Body of pancreas (tissue), 4 donors: ENCODE measurements at places on chromosomes 1 and 21. TPM values are rescaled to one million over a fixed set of nuclear protein-coding genes. Genes with fewer than 3 reads are reported as not detected.

Gene CFAP107
- total RNA-seq: not detected

Gene ARHGAP29
- total RNA-seq: 20.1 TPM

Gene EXTL2
- 12.5 TPM for total RNA-seq

Gene CHRM3
- total RNA-seq: 67.2 TPM

Gene ANGPTL3
- total RNA-seq: 0.26 TPM

Gene CGN
- 42.8 TPM for total RNA-seq

Gene S100A7
- not detected for total RNA-seq

Gene SAMSN1
- 4.6 TPM for total RNA-seq

DNA sequence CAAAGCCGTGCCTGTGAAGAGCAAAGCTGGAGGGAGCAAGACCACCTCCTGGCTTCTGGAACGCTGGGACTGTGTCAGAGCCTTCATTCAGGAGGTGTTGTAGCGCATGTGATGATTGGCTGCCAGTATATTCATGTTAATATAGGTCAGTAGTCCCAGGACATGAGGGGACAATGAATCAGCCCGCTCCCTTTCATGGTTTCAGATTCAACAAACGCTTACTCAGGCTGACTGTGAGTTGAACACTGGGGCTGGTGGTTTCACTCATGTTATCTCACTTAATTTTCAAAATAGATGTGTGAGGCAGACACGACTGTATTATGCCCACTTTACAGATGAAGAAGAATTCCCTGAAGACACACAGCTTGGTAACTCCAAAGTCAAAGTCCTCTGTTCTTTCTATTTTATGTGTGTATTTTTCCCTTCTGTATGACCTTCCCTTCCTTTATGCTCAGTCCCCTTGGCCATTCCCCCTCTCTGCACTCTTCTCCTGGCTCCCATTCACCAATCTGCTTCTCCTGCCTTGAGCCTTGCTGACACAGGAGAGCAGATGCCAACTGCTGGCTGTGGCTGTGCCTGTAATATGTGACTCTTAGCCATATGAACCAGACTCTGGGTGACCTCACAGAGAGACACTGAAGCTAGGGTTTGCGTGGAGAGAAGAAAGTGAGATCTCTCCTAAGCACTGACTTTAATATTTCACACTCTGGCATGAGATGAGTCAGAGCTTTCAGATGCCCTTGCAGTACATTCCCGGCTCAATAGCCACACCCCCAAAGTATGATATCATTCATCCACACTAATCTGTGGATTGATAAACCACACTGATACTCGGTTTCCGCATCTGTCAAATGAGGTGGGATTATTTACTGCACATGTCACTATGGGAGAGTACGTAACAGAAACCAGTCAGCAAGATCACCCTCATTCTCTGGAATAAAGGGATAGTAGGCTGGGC, 31.4 kb upstream of the KIRREL1 start:
- H3K4me3 ChIP-seq: no peak overlapping the region
- H3K27ac ChIP-seq: peak overlapping the region; percentile 40
- H3K36me3 ChIP-seq: no peaks in the 10 kb centered on the region
- peaks cover 44% of the 10 kb centered on the region for H3K4me1 ChIP-seq
- DNase-seq: no peak

- H3K36me3 ChIP-seq: no peaks in the 10 kb centered on the region
- peaks cover 69% of the 10 kb centered on the region for H3K4me1 ChIP-seq
- H3K27me3 ChIP-seq: no peaks in the 10 kb centered on the region
- peak; percentile 93 for DNase-seq
Observed at GRCh38 chr1:10694633-10695627, 101.5 kb downstream of the CASZ1 start.

- no peak overlapping the region for H3K27ac ChIP-seq
- no peak overlapping the region for H3K4me3 ChIP-seq
- no peaks in the 10 kb centered on the region for H3K4me1 ChIP-seq
- DNase-seq: no peak
Observed at GRCh38 chr1:43610339-43610738, 39.6 kb upstream of the KDM4A start.

DNA sequence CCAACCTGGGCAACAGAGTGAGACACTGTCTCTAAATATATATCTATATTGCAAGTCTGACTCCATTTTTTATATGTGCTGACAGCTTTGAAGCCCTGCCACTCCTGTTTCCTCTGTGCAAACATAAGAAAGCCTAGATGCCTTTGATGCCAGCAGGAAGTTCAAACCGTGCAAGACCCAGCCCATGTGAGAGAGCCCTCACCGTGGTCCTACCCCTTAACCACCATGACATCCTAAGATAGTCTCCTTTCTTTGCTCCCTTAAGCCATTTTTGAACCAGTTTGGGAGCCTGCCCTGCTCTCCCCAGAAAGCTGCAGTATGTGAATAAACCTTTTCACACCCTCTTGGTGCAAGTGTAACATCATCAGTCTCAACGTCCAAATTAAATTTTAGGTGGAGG, 3.7 kb upstream of the DIPK1A start:
- H3K27me3 ChIP-seq: no peaks in the 10 kb centered on the region
- H3K4me1 ChIP-seq: peaks cover 9% of the 10 kb centered on the region
- H3K36me3 ChIP-seq: no peaks in the 10 kb centered on the region
- no peak overlapping the region for H3K27ac ChIP-seq

DNA sequence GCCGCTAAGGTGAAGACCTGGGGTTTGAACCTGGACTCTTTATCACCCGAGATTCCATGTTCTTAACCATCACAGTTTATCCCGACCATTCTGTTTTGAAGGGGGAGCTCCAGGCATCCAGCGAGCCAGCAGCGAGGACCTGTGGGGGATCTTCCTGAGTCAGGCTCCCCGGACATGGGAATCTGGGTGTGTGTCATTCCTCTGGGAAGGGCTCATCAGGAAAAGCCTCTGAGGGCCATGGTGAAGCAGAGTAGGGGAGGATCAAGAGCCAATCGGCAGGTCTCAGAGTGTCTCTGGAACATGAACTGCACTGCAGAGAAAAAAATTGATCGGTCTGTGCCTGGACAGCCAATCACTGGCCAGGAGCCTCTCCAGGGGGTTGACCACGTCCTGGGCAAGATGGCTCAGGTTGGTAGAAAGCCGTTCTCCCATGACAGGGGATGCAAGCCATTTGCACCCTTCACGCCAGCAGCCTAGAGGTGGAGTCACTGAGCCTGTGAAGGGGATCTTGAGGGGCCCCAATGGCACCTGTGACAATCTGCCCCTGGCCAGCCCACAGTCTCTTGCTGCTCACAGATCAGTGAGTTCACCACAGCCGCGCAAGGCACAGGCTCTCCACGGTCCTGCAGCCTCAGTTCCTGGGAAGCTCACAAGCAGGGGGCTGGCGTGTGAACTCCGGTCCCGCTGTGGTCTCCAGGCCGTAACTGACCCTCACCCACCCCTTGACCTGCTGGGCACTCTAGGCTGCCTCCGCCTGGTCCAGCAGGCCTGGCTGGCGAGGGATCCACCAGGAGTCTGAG, 20.4 kb upstream of the ACTRT2 start:
- H3K4me3 ChIP-seq: no peak overlapping the region
- H3K27ac ChIP-seq: no peak overlapping the region
- no peaks in the 10 kb centered on the region for H3K27me3 ChIP-seq
- H3K36me3 ChIP-seq: no peaks in the 10 kb centered on the region
- DNase-seq: no peak

- peaks cover 6% of the 10 kb centered on the region for H3K36me3 ChIP-seq
- no peak overlapping the region for H3K27ac ChIP-seq
- no peaks in the 10 kb centered on the region for H3K27me3 ChIP-seq
Observed at GRCh38 chr1:169885207-169885606, 8.5 kb downstream of the SCYL3 start.

GRCh38 chr1:154423304-154423987, 18.3 kb downstream of the IL6R start:
- peaks cover 83% of the 10 kb centered on the region for H3K4me1 ChIP-seq
- no peaks in the 10 kb centered on the region for H3K27me3 ChIP-seq
- peak overlapping the region; percentile 2 for H3K27ac ChIP-seq
- H3K4me3 ChIP-seq: no peak overlapping the region

- peaks cover 9% of the 10 kb centered on the region for H3K4me1 ChIP-seq
- H3K27me3 ChIP-seq: no peaks in the 10 kb centered on the region
- no peak overlapping the region for H3K27ac ChIP-seq
- H3K36me3 ChIP-seq: no peaks in the 10 kb centered on the region
- H3K4me3 ChIP-seq: no peak overlapping the region
- DNase-seq: no peak
Observed at GRCh38 chr1:226350519-226350865, 41.5 kb upstream of the LIN9 start.

DNA sequence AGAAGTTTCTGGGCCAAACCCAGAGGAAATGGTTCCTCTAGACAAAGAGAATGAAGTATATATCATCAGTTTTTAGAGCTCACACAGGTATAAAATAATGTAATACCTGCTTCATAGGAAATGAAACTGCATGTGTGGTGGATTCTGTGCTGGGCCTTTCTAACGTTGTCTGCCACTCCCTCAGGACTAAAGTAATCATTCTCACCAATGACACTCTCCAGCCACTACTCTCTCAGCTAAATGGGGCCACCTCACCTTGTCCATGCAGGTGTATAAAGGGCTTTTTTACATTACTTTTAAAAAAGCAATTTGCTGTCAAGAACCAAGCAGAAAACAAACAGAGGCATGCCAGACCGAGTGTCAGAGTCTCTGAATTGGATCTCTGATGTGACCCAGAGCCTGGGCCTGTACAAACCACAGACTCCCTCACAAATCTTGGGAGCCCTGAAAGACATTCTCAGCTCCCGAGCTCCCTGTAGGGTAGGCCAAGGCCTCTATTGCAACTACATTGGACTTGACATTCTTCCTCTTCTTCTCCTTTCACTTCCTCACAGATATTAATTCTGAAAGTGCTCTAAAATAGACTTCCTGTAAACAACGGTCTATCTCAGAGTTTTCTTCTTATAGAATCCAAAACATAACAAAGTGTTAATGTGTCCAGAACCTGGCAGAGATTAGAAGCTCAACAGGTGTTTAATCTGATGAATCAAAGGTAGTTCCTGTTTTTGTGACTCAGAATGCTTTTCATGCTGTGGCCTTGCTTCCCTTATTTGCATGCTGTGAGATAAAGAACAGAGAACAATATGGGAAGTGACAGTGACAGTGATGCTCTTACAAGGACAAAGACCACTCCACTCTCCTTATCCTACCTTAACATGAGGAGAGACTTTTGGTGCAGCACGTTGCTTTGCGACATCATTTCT, 8.6 kb downstream of the AIM2 start:
- no peak overlapping the region for H3K27ac ChIP-seq
- no peaks in the 10 kb centered on the region for H3K36me3 ChIP-seq
- H3K4me1 ChIP-seq: no peaks in the 10 kb centered on the region
- no peak for DNase-seq
- no peak overlapping the region for H3K4me3 ChIP-seq
- no peaks in the 10 kb centered on the region for H3K27me3 ChIP-seq

- H3K4me3 ChIP-seq: no peak overlapping the region
- no peaks in the 10 kb centered on the region for H3K36me3 ChIP-seq
- H3K27me3 ChIP-seq: no peaks in the 10 kb centered on the region
- peak overlapping the region; percentile 41 for H3K27ac ChIP-seq
- H3K4me1 ChIP-seq: peaks cover 17% of the 10 kb centered on the region
- DNase-seq: no peak
Observed at GRCh38 chr1:83500987-83501591, 497.8 kb downstream of the TTLL7 start.

- DNase-seq: no peak
- no peak overlapping the region for H3K27ac ChIP-seq
- H3K36me3 ChIP-seq: no peaks in the 10 kb centered on the region
- H3K4me1 ChIP-seq: no peaks in the 10 kb centered on the region
Observed at GRCh38 chr1:222182641-222183040, 365.3 kb downstream of the HHIPL2 start.

DNA sequence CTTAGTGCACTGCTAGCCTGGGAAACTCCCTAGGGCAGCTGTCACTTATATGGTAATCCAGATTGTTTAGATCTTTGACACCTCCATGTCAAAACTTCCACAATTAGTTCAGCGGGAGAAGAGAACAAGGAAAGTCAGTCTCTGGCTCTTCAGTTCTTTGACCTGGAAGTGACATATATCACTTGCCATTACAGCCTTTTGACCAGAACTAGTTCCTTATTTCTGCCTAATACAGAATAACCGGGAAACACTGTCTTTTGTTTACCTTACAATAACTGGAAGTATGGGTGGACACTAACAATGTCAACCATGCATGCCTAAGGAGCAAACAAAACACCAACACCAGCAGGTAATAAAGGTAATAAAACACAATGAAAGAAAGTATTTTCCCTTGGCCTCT, 68.3 kb downstream of the C4BPA start:
- no peaks in the 10 kb centered on the region for H3K27me3 ChIP-seq
- H3K27ac ChIP-seq: no peak overlapping the region
- no peaks in the 10 kb centered on the region for H3K36me3 ChIP-seq
- no peak overlapping the region for H3K4me3 ChIP-seq
- no peak for DNase-seq

- H3K27ac ChIP-seq: no peak overlapping the region
- no peaks in the 10 kb centered on the region for H3K36me3 ChIP-seq
- H3K4me1 ChIP-seq: no peaks in the 10 kb centered on the region
- H3K4me3 ChIP-seq: no peak overlapping the region
- no peak for DNase-seq
- H3K27me3 ChIP-seq: no peaks in the 10 kb centered on the region
Observed at GRCh38 chr1:217837691-217838090, 206.5 kb downstream of the SPATA17 start.

- H3K4me3 ChIP-seq: no peak overlapping the region
- H3K36me3 ChIP-seq: no peaks in the 10 kb centered on the region
- no peak overlapping the region for H3K27ac ChIP-seq
- no peaks in the 10 kb centered on the region for H3K27me3 ChIP-seq
- H3K4me1 ChIP-seq: no peaks in the 10 kb centered on the region
Observed at GRCh38 chr21:31845151-31845729, 27.6 kb upstream of the HUNK start.

- no peak for DNase-seq
- H3K4me3 ChIP-seq: no peak overlapping the region
- H3K27me3 ChIP-seq: no peaks in the 10 kb centered on the region
- H3K27ac ChIP-seq: no peak overlapping the region
- no peaks in the 10 kb centered on the region for H3K36me3 ChIP-seq
Observed at GRCh38 chr1:84859866-84860265, 33.1 kb downstream of the LPAR3 start.

GRCh38 chr1:232875536-232875935, 70.3 kb downstream of the MAP10 start:
- H3K4me3 ChIP-seq: no peak overlapping the region
- H3K27me3 ChIP-seq: no peaks in the 10 kb centered on the region
- no peaks in the 10 kb centered on the region for H3K36me3 ChIP-seq
- no peak overlapping the region for H3K27ac ChIP-seq
- no peak for DNase-seq

DNA sequence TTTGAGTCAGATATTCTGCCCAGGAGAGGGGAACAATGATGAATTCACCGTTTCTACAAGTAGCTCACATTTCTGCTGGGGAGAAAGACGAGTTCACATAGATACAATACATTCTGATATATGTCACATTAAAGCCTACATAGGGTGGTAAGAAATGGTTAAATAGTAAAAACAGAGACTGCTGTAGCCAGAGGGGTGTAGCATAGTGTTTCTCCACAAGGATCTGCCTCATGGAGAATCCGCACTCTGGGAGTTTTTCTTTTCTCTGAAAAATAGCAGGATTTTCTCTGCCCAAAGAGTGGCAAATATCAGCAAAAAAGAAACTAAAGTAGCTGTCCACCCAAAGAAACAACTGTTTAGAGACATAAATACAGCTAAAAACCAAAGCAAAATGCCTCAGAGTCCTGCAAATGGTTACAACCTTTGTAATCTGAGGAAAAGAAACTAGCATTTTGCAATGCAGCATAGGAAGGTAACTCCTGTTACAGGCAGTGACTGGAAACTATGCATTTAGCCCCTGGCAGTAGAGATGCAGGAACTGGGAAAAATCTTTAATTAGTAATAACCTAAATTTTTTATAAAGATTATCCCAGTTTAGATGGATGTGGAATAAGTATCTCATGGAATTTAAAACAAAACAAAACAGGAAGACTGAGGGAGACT, 1126.7 kb upstream of the ADGRL2 start:
- H3K4me3 ChIP-seq: no peak overlapping the region
- no peaks in the 10 kb centered on the region for H3K4me1 ChIP-seq
- no peak overlapping the region for H3K27ac ChIP-seq
- H3K27me3 ChIP-seq: no peaks in the 10 kb centered on the region
- DNase-seq: no peak
- H3K36me3 ChIP-seq: no peaks in the 10 kb centered on the region
